ENCODE measurements at places on chromosomes 5 and 9. TPM values are rescaled to one million over a fixed set of nuclear protein-coding genes. Genes with fewer than 3 reads are reported as not detected.

The REXO4 gene
- total RNA-seq, result 16.5 TPM

The EDIL3 gene
- total RNA-seq, result 3.5 TPM

The KIF2A gene
- total RNA-seq, result 9.7 TPM

The GARIN3 gene
- not detected for total RNA-seq

The RBM27 gene
- total RNA-seq, result 15.9 TPM

The SLC27A4 gene
- 18.8 TPM for total RNA-seq

The LCNL1 gene
- total RNA-seq, result 11.7 TPM

The ZBTB6 gene
- 6.0 TPM for total RNA-seq

The PCDHGA2 gene
- total RNA-seq, result 7.8 TPM

The EQTN gene
- total RNA-seq, result not detected

The TMEFF1 gene
- total RNA-seq, result not detected

The SLC6A3 gene
- not detected for total RNA-seq

The TGFBI gene
- 43.4 TPM for total RNA-seq

The SNCAIP gene
- total RNA-seq, result 1.4 TPM

The GADD45G gene
- 44.5 TPM for total RNA-seq

The PRDM9 gene
- not detected for total RNA-seq

The MAMDC4 gene
- 13.4 TPM for total RNA-seq

The NTNG2 gene
- total RNA-seq, result 1.9 TPM

The SLF1 gene
- 7.1 TPM for total RNA-seq

The ACOT12 gene
- not detected for total RNA-seq

The ANXA6 gene
- total RNA-seq, result 195 TPM

The IL17B gene
- total RNA-seq, result not detected

The PAPPA gene
- 0.69 TPM for total RNA-seq

The AFAP1L1 gene
- total RNA-seq, result 40.6 TPM

The NEUROG1 gene
- not detected for total RNA-seq

The GPR151 gene
- total RNA-seq, result not detected

The PCDHB14 gene
- total RNA-seq, result 1.9 TPM

The LTC4S gene
- 10.9 TPM for total RNA-seq

The GALNT12 gene
- 0.55 TPM for total RNA-seq

The TLE4 gene
- 10.3 TPM for total RNA-seq

The UBTD2 gene
- total RNA-seq, result 7.6 TPM

The C1QTNF3 gene
- 0.49 TPM for total RNA-seq

The SNCB gene
- 0.44 TPM for total RNA-seq

The MYO10 gene
- 5.0 TPM for total RNA-seq

The ANKRD18B gene
- not detected for total RNA-seq

The NOL6 gene
- total RNA-seq, result 13.4 TPM

The CRHBP gene
- 0.63 TPM for total RNA-seq

The CFAP90 gene
- total RNA-seq, result not detected

The C5orf34 gene
- total RNA-seq, result 0.22 TPM

The HTR4 gene
- 0.99 TPM for total RNA-seq

The KCTD16 gene
- 0.08 TPM for total RNA-seq

The LECT2 gene
- not detected for total RNA-seq

The ITGA2 gene
- total RNA-seq, result 0.80 TPM

The IER5L gene
- total RNA-seq, result 3.8 TPM

The FXN gene
- 43.4 TPM for total RNA-seq

The ZNF367 gene
- total RNA-seq, result 3.9 TPM

The NME5 gene
- 4.7 TPM for total RNA-seq

The SEMA6A gene
- total RNA-seq, result 6.3 TPM

The SPINK6 gene
- not detected for total RNA-seq

The ADAMTSL2 gene
- total RNA-seq, result 6.0 TPM

The STK32A gene
- 0.80 TPM for total RNA-seq

The PCDHGA11 gene
- total RNA-seq, result 3.8 TPM

The SLC23A1 gene
- total RNA-seq, result not detected

The HINT1 gene
- total RNA-seq, result 155 TPM

The SPATA31C1 gene
- not detected for total RNA-seq

Data from left ventricle myocardium inferior (tissue), 1 donor.